CD4-positive, alpha-beta T cell treated with Interleukin-6 for 4 hours (primary cell): ENCODE measurements at places on chromosomes 1 and 21.
A peak's percentile ranks its signal among the peaks of the same experiment; 100 is the strongest.

DNA sequence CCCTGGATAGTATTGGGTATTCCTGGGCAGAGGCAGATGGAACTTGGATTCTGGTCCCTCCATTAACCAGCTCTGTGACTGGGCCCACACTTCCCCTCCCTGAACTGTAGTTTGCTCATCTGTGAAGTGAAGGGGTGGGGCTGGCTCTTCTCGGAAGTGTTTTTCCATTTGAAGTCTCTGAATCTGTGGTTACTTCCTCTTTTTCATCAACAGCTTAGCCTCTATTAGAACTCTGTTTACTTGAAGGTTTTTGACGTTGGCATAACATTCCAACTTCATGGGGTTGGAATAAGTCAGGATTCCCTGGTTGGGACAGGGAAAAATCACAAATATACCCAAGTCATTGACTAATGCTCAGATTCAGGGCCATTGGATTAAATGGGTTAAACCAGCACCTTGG is 3.6 kb downstream of the KIAA0040 start:
- peak; percentile 76 for DNase-seq

DNA sequence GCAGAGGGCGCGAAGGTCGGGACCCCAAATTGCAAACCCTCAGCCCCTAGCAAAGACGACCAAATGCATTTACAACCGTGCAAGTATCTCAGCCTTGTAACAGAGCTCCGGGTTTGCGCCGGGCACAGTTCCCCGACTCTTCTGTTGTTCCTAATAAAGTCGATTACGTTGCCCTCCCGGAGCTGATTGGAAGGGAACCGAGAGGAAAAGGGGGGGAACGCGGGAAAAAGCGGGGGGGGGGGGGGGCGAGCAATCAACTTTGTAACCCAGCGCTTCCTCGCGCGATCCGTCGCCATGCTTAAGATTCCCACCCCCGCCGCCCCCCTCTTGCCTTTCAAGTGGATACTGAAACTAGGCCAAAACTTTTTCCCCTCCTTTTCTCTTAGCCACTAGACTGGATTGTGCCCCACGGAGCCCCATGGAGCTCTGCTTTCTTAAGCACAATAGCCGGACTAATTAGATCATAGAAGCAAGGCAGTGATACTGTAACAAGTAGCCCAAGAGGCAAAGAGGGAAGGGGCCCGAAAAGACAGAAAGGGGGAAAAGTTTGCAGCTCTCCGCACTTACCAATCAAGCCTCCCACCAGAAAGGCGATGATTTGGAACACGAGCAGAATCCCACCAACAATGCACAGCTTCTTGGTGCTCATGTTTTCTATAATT is 565 bp downstream of the WLS start:
- DNase-seq, result no peak

DNA sequence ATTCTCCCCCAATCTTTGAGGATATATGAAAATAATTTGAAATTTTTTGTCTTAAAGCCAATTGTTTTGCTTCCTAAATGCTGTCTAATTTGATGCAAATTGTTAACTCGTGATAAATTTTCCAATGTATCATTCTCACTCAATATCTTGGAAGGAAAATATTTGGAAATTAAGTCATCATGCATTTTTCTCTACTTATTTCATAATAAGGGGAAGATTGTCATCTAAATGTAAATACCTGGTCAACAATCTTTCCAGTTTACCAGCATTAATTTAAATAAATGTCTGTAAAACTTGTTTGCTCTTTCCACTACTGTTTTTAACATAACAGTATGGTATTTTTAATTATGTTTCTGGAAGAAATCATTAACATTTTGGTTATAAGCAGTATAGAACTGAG is 78.3 kb upstream of the KCTD3 start:
- no peak for DNase-seq

- no peak for DNase-seq
Measured at GRCh38 chr1:203628201-203629015, 1.8 kb downstream of the ATP2B4 start.
